ENCODE measurements at places on chromosomes 12 and 14. TPM values are rescaled to one million over a fixed set of nuclear protein-coding genes. Genes with fewer than 3 reads are reported as not detected.
A peak's percentile ranks its signal among the peaks of the same experiment; 100 is the strongest.

GRCh38 chr12:120639771-120640721, at the start of gene CABP1:
CABP1 (plus strand) TSS chr12:120640626; CDS start chr12:120640686, 60 bp downstream.
- peak; percentile 63 for DNase-seq

Gene FAM90A1
- total RNA-seq: not detected

Gene LHX5
- total RNA-seq: not detected

Gene CARMIL3
- 0.49 TPM for total RNA-seq

Gene ZDHHC17
- total RNA-seq: 41.5 TPM

Data from A673 (cell line).